NCI-H1694 treated with DMSO at 0.1 percent for 48 hours (cell line): ENCODE measurements at places on chromosomes 7 and 10.

- no peak for DNase-seq
Observed at GRCh38 chr7:21562385-21562784, 19.5 kb downstream of the DNAH11 start.

GRCh38 chr7:132290021-132290420, 286.2 kb downstream of the PLXNA4 start:
- no peak for DNase-seq

- DNase-seq: no peak
Observed at GRCh38 chr10:94622666-94623205, 60.8 kb upstream of the CYP2C18 start.

- DNase-seq: no peak
Observed at GRCh38 chr7:28037220-28038010, 143.2 kb downstream of the JAZF1 start.

- DNase-seq: no peak
Observed at GRCh38 chr7:158405324-158405723, 182.3 kb downstream of the PTPRN2 start.

GRCh38 chr7:126370038-126370668, 882.6 kb downstream of the GRM8 start:
- DNase-seq: no peak

DNA sequence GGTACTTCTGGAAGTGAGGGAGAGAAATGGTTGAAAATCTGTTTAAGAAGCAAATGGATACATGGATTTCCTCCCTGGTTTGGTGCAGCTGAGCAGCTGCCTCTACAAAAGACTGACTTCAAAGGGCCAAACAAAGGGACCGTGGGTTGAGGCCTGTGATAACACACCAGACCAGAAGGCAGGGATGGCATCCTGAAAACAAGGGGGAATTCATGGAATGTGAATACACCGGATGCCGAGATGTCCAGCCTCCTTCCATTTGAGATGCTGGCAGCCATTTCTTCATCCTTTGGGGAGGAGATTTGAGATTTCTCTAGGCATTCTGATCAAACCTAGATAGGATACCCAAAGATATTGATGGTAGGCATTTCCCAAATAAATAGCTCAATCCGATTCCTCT, 36.9 kb downstream of the TAF3 start:
- no peak for DNase-seq

- DNase-seq: no peak
Observed at GRCh38 chr7:134908289-134908688, 78.0 kb upstream of the AGBL3 start.

GRCh38 chr10:133196936-133197758, 32.9 kb upstream of the UTF1 start:
- DNase-seq: no peak

- no peak for DNase-seq
Observed at GRCh38 chr7:66321283-66321682, 116.1 kb downstream of the TPST1 start.

- DNase-seq: no peak
Observed at GRCh38 chr7:111329367-111330234, 232.7 kb downstream of the IMMP2L start.

DNA sequence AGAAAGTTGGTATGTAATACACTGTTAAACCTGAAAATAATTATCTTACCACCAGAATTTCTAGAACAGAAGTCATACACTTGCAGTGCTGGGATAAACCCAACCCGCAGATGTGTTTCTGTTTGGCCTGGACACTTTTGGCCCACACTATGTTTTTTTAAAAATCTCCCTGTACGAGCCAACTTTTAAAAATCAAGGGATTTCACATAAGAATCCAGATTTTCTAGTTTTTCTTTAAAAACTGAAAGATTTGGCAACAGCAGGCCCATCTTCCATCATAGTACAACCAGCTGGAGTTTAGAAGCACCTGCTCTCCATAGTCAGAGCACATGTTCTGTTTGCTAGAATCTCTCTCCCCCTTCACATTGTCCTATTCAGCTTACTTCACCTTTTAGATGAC, 74.0 kb downstream of the TLL2 start:
- no peak for DNase-seq

DNA sequence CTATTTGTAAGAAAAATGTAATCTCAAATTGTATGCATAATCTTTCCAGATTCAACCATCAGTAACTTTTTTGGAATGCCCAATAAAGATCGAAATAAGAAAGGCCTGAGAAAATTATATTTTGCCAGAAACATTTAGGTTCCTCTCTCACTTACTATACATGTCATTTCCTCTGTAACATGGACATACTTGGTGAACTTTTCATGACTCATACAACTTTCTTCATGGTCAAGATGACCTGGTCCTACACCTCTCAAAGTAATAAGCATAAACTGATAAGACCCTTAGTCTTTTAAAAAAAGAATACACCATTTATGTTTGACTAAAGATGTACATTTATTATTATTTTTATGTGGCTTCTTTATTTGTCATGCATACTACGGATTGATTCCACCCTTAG, 125.3 kb downstream of the REEP3 start:
- no peak for DNase-seq

DNA sequence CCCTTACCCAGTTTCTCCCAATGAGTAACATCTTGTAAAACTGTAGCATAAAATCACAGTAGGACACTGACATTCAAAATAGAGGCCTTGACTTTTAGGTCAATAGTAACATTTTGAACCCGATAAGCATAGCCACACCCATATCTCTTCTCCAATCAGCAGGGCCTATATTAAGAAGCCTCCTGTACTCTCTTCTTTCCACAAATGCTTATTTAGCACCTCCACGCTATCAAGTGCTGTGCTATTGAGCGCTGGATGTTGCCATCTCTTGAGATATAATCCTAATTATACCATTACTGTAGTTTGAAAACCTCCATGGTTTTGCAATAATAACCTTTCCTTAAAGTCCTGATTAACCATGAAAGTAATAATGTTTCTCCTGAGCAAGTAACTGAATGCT, 40.1 kb upstream of the CBLL1 start:
- no peak for DNase-seq

- no peak for DNase-seq
Observed at GRCh38 chr10:122587098-122587760, 26.7 kb downstream of the DMBT1 start.

DNA sequence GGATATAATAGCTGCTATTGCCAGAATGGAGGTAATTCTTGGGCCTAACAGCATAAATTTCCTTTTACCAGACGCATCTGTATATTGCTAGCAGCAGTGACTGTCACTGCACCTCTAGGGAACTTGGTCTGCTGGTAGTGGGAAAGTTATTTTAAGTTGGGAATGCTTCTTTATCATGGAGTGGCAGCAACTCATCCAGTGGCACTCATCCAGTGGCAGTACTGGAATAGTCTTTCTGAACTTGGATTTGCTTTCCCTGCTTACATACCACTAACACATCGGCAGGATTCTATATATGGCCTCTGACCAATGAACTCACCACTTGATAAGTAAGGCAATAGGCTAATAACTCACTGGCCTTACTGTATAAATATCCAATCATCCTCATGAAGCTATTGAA, 22.0 kb upstream of the ICA1 start:
- DNase-seq: no peak

- no peak for DNase-seq
Observed at GRCh38 chr7:139643951-139644585, 120.6 kb downstream of the CLEC2L start.

DNA sequence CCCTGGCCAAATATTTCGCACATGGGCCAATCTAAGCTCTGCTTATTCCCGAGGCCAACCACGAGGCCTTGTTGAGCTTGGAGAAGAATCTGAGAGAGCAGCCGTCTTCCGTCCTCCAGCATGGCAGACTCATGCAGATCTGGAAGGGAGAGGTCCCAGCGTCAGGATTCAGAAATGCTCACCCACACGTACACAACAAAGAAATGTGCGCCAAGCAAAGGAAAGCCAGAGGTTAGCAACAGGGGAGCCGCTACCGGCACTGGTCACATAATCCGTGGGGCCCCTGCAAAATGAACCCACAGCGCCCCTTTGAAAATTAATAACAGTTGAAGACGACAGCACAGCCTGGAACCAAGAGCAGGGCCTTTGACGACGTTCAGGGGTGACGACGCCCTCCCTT, 25.4 kb upstream of the PRKAG2 start:
- DNase-seq: no peak

- DNase-seq: no peak
Observed at GRCh38 chr7:30771880-30772425, 736 bp downstream of the MINDY4 start.

- no peak for DNase-seq
Observed at GRCh38 chr7:108253275-108254044, 123.3 kb upstream of the LAMB4 start.

DNA sequence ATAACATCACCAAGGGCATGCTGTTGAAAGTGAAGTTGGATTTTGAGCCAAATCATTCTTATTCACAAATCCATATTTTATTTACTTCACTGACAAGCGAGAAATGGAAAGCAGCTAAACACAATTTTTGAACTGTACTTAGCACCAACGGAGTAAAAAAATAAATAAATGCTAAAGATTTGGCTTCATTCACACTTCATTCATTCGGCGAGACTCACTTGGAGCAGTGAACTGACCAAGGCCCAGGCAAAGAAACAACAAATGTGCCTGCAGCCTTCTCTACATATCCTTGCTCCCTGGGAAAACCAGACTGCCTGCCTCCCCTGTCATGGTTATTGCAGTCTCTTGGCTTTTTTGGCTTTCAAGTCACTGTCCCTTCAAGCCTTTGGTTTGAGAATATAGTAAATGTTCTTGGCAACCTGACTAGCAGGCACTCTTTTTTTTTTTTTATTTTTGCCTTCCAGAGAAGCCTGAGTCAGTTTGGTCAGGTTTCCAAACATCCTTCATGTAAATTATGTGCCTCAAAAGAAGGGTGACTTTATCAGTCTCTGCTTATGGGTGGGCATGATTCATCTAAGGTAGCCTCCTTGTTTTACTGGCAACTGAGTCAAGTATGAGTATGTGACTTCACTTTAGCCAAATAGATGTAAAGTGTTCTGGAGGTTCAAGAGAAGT, 177.6 kb upstream of the MEOX2 start:
- DNase-seq: no peak

- DNase-seq: no peak
Observed at GRCh38 chr7:112097524-112097923, 108.7 kb downstream of the DOCK4 start.

DNA sequence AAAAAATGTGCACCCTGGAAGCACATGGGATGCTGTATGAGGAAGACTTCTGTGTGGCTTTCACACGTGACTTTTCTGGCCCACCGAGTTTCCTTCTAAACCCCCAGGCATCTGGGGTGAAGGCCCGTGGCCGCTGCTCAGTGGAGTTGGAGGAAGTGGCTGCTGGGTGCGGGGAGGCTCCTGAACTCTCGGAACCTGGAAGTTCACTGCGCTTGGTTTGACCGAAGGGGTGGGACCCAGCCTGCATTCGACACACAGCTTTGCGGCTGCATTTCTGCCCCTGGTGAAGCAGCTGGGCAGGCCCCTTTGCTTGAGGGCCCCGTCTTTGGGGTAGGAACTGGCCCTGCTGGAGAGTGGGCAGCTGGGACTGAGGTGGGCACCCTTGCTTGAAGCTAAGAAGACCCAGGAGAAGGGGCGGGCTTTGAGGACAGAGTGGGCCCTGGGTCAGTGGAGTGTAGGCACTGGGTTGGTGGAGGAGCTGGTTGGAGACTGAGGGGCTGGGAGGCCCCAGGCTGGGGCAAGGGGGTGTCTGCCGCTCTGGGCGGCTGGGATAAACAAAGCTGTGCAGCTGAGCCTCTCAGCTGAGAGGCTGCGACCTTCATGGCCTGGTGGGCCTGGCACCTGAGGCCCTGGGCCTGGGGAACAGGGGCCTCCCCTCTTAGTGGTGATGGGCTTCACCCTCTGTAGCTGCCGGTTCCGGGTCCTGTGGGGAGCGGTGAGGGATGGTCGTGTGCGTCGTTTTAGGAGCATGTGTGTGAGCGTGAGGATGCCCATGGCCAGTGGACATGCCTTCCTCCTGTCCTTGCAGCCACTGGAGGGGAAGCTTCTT, 78.0 kb downstream of the INPP5A start:
- DNase-seq: no peak

GRCh38 chr10:92740762-92741161, 51.0 kb downstream of the HHEX start:
- DNase-seq: no peak

DNA sequence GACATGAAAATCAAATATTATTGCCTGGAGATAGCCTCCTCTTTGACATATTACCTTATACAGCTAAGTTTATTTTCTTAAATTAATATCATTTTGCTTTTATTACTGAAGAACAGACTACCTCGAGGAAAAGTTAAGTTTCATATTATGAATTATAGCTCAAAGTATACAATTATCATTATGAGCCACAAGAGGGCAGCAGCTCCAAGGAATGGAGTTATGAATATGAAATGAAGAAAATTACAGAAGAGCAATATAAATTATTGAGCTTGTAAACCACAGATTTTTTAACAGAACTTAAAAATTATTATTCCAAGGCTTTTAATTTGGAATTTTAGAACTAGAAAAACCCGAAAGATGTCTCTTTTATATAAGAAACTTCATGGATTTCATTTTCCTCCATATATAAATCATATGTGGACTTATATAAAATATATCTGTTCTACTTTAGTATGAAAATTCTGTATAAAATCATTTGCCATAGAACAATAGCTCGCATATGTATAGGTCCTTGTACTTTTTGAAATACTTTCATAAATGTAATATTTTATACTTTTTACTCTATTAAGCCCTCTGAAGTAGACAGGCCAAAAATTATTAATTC, 40.1 kb downstream of the IQUB start:
- DNase-seq: peak; percentile 50

- peak; percentile 6 for DNase-seq
Observed at GRCh38 chr10:122703483-122704448, 4.1 kb upstream of the C10orf120 start.

DNA sequence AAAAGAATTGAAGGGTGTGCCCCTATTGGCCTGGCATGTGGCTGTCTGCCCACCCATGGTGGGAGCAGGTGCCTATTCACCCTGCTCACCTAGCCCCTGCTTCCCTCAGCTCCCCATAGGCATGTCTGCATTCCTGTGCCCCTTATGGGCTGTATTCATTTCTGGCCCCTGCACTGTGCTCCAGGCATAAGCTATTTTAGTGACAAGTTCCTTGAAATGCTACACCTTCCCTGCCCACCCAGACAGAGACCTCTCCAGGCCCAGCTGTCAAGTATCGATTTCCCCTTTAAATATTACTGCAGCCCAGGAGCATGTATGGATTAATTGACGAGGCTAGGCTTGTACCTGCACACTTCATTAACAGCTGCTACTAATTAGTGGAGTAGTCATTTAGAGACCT, 235.4 kb downstream of the RPS24 start:
- no peak for DNase-seq
